ENCODE measurements at places on chromosomes 12 and 14.

DNA sequence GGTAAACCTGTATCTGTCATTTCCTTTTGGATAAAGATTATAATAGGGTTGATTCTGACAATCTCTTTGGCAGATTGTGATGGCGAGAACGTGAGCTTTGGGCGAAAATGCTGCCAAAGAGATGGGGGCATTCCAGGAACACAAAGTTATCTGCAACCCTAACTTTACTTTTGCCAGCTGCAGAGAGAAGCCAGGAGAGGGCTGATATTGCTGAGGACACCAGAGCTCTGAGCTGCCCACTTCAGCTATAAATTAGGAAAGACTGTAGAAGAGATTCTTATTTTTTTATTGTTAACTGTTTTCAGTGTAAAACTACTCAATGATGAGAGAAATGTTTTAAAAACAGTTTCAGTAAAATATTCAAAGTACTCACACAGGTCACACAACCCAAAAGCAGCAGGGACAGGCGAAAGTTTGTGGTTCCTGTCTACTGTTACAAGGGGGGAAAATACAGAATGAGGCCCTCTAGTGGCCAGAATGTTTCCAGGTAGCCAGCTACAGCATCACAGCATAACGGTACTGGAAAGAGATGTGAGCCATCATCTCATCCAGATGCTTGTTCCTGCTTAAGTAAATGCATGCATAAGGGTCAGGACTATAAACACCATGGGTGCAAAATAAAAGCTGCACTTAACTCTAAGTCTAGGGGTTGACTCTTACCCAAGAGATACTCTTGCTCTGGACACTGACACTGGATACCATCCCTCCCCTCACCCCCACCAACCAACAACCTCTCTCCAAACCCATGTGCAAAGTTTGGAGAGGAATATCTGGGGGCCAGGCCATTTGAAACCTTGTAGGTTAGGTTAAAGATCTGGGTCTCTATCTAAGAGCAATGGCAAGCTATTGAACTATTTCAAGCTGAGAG, 498.4 kb downstream of the RMST start:
- no peak for DNase-seq

- no peak for DNase-seq
Measured at GRCh38 chr12:127401005-127401404, 866.0 kb upstream of the TMEM132C start.

DNA sequence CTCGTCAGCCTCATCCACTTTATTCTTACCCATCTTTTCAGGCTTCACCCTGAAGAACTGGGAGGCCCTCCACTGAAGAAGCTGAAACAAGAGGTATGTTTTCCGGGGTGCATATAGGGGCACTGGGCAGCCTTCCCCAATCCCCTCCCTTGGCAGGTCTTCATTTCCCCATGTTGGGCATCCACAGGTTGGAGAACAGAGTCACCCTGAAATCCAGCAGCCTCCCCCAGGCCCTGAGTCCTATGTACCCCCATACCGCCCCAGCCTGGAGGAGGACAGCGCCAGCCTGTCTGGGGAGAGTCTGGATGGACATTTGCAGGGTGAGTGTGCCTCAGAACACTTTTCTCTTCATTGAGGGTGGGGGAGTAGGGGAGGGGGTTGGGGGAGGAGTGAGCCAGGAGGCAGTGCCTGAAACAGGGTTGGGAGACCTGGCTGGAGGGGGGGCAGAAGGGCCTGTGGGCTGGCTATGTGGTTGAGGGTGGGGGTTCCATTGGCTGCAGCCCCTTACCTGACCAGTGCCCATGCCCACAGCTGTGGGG, 4.0 kb downstream of the NAB2 start:
- no peak for DNase-seq

DNA sequence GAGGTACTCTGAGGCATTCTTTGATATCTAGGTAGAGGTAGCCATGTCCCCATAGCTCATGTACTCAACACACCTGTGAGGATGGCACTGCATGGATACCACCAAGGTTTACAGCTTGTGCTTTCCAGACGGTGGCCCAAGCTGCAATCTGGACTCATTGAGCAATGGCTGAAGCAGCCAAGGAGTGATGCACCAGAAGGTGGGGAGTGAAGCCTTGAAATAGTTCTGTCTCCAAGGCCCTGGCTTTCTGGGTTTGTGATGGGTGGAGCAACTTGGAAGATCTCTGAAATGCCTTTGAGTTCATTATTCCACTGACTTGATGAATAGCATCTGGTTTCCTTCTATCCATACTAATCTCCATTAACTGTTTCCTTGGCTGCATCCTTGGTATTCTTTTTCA, 290.0 kb upstream of the NOVA1 start:
- no peak for DNase-seq

DNA sequence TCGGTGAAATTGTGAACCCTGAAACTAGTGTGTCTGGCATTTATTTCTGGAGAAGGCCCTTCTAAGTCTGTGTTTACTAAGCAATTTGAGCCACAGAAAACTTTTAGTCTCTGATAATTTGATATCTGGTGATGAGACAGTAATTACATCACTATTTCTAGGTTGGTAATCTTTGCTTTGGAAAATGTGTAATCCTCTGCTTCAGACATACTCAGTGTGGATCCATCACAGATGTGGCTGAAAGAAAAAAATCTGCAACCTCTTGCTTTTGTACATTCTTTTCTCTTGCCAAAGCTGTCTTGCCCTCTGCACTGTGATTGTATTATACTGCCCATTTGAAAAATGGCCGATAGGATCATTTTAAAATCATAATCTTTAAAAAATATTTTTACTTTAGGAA, 78.1 kb downstream of the PELI2 start:
- no peak for DNase-seq

DNA sequence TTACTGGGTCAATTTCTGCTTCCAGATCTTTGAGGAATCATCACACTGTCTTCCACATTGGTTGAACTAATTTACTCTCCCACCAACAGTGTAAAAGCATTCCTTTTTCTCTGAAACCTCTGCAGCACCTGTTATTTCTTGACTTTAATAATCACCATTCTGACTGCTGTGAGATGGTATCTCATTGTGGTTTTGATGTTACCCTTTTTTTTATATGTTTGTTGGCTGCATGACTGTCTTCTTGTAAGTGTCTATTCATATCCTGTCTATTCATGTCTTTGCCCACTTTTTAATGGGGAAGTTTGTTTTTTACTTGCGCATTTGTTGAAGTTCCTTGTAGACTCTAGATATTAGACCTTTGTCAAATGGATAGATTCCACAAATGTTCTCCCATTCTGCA, 324.9 kb downstream of the NAV3 start:
- DNase-seq: no peak

GRCh38 chr12:112466011-112466422, 47.3 kb downstream of the PTPN11 start:
- no peak for DNase-seq

GRCh38 chr14:55705651-55706364, 125.8 kb downstream of the KTN1 start:
- no peak for DNase-seq

- no peak for DNase-seq
Measured at GRCh38 chr14:26984311-26985177, 386.7 kb upstream of the NOVA1 start.

DNA sequence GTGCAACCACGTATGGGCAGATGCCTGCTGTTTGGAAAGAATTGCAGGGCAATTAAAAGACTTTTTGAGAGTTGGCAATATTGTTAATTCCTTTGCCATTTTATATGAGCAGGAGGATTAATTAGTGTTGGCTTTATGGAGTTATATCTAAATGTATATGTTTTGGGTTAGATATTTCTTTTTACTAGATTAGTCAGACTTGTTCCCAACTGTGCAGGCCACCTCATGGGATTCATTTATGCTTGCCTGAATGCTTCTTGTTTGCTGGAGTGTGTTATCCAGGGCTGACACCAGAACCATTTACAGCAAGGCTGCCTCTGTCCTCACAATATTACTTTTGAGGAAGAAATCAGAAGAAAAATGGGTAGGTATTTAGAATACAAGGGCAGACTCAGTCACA, 192.5 kb downstream of the KTN1 start:
- no peak for DNase-seq

- no peak for DNase-seq
Measured at GRCh38 chr12:62928632-62929031, 6.3 kb downstream of the PPM1H start.

DNA sequence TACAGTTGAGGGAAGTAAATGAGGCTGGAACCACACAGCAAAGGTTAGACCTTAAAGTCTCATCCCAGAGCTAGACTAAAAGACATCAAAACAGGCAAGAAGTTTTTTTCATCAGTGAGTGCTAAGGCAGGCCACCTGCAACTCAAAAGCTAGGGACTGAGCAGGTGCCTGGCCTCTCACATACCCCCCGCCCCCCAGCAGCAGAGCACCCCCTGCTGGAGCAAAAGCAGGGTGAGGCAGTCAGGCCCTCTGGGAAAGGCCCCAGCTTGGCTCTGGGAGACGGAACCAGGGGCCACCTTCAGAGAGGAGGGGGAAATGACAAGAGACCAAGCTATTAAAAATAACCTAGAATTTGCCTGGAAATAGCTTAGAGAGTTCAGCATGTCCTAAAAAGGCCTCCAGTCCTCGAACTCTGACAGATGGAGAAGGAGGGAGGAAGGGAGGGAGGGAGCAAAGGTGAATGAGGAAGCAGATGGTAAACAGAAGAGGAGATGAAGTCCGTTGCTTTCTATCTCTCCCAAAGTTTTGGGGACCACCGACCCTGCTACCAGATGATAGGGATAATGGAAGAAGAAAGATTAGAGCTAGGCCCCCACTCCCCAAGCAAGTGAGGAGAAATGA, 1.8 kb downstream of the ITGA7 start:
- DNase-seq: no peak

DNA sequence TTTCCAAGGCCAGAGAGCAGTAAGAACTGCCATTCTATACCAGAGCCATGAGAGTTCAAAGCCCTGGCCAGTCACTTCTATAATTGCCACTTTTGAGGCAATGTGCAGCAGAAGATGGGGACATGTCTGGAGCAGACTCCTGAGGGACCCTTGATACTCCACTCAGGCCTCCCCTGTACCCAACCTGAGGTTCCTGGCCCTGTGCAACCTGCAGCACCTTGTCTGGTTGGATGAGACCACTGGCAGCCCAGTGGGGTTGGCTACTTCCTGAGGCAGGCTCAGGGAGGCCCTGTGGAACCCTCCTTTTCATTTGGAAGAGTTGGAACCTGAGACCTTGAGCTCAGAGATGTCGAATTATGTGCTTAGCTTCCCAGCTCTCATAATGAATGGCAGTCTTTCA, 54.4 kb downstream of the GALNT16 start:
- no peak for DNase-seq

DNA sequence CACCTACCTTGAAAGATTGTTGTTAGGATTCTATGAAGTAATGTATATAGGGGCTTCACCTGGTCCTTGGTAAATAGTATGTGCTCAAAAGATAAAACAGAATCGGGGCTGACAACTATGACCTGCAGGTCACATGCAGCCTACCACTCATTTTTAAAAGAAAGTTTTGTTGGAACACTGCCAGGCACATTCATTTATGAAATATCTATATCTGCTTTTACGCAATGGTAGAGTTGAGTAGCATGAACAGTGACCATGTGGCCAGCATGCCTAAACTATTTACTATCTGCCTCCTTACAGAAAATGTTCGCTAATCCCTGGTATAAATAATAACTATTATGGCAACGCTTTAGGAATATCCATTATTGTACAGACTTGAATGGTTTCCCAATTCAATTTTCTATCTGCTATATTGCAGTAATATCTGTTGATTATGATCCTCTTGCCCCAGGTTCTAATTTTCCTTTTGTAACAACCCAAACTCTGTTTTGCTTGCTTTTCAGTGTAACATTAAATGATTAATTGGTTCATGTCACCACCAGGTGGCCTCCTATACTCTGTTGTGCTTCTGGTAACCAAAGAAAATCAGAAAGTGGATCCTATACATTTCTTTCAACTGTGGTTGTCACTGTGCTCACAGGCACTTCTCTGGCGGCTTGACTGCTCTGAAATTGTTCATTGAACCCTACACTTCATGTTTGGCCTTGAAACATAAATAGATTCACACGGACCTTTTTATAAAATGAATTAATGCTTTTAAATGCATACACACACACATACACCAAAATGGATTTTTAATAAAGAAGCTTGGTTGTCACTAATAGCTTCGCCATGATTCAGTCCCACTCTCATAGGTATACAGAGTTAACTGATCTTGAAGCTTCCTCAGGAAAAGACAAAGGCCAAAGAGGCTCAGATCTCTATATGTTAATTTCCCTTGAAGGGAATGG, 227.7 kb upstream of the NPAS3 start:
- no peak for DNase-seq

DNA sequence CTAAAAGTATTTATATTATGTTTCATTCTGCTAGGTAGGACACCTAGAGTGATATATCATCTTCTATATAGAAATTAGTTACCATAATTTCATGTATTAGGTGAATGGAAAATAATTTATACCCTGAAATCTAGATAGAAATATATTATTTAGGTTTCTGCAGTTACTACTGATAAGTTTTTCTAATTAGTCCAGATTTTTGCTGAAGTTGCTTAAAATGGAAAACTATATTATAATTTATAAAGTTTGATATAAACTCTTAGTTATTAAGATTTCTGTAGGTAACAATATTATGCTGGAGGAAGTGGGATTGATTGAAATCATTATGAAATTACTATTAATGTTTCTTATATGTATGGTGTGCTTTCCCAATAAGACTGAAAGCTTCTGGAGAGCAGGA, 56.0 kb downstream of the SERPINA10 start:
- DNase-seq: no peak

GRCh38 chr12:59046763-59047534, 126.6 kb upstream of the LRIG3 start:
- DNase-seq: no peak

DNA sequence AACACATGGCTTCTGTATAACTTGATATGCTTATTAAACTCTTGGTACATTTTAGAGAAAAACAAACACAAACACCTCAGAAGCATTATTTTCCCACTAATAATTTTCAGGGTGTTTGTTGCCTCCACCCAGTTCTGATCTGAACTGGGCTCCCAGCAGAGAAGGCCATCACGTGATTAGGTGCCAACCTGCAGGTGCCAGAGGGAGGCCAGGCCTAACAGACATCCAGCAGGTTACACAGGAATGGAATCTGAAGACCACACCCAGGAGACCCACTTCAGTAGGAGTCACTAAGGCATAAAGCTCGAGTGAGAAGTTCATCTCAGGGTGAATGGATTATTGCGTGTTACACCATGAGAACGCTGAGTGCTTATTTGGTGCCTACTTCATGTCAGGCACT, 8.9 kb downstream of the SLC6A12 start:
- DNase-seq: no peak

- DNase-seq: no peak
Measured at GRCh38 chr12:64916411-64917261, 92.2 kb downstream of the TBC1D30 start.

DNA sequence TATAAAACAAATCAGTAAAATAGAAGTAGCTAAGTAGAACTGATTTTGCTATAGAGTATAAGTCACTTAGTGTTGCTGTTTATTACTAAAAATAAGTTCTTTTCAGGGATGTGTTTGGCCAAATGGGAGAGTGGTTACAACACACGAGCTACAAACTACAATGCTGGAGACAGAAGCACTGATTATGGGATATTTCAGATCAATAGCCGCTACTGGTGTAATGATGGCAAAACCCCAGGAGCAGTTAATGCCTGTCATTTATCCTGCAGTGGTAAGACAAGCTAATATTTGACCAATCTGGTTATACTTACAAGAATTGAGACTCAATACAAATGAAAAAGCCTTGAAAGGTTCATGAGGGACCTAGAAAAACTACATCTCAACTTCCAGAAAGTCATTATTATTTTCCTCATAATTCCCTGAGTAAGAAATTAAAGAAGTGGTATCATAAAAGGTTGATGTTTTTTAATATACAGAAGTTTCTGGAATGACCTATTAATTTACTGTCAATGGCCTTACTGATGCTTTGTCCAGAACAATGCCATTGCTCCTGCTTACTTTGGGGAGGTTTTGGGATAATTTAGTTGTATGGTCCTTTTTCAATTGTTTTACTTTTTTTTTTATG, 1.9 kb downstream of the LYZ start:
- no peak for DNase-seq
